DMS79 (cell line): ENCODE measurements at places on chromosomes 5 and 9.

DNA sequence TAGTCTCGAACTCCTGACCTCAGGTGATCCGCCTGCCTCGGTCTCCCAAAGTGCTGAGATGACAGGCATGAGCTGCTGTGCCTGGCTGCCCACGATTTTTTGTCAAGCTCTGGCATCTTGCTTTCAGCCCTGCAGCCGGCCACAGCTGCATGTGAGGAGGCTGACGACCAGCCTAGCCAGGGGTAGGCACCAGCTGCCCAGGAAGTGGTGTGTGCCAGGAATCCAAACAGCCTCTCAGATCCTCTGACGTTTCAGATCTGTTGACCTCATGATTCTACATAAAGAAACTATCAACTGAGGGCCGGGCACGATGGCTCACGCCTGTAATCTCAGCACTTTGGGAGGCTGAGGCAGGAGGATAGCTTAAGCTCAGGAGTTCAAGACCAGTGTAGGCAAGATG lies 19.0 kb downstream of the DYNC2I2 start:
- no peak for DNase-seq

GRCh38 chr5:56346741-56347535 lies 113.8 kb upstream of the ANKRD55 start:
- DNase-seq = no peak

DNA sequence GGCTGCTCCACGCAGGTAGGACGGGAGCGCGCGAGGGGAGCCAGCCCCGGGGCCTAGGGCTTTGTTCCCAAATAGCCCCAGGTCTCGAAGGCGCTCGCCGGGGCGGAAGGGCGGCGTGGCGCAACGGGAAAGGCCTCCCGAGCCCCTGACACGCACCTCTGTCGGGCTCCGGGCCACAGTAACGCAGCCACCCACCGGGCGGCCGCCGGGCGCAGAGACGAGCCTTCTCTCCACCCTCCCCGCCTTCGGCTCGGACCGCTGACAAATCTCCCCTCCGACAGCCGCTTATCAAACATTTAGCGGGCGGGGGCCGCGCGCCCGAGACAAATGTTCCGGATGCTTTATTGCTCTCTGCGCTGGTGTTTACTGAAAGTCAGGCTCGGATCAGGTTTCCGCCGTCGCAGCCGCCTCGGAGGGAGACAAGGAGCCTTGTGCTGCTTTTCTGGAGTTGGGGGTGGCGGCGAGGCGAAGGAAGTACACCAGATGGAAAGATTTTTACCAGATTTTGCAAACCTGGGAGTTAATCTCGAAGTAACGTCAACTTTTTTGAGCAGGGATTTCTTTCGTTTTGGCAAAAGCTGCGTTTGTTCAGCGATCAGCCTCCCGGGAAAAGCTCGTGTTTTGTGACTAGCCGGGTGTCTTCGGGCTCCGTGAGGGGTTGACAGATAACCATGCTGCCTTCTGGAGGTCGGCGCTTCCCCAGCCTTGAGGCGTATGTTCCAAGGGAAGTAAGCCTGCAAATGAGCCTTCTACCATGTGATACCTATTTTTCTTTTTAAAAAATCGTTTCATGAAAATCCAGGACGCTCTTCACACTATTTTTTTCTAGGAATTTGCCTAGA lies 950 bp downstream of the RGMB start:
- DNase-seq = no peak

DNA sequence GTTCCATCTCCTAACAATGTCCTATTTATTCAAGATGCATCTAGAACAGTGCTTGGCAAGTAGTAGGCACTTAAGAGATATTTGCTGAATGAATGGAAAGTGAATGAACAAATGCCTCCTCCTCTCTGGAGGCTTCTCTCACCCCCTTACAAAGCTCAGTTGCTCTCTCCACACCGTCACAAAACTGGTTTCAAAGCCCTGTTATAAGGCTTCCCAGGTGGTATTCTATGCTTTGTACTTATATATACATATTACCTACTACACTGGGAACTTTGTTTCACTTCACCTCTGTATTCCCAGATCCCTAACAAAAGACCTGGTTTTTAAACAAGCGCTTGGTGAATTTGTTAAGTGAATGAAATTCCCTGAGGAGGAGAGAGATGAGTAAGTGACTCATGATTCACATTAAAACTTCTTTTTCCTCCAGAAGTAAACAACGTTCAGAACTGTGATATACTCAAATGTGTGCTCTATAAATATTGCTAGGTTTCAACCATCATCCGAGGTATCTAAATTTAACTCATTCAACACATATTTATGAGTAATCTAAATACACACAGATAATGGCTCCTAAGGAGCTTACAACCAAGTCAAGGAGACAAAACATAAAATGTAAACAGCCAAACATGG lies 36.0 kb downstream of the DENND1A start:
- no peak for DNase-seq

- DNase-seq = no peak
These were observed 529.1 kb upstream of the CLINT1 start for GRCh38 chr5:158388021-158388420.

- no peak for DNase-seq
These were observed 173.3 kb downstream of the DENND1A start for GRCh38 chr9:123756484-123757106.

- no peak for DNase-seq
These were observed 31.7 kb upstream of the GNE start for GRCh38 chr9:36289836-36290435.

DNA sequence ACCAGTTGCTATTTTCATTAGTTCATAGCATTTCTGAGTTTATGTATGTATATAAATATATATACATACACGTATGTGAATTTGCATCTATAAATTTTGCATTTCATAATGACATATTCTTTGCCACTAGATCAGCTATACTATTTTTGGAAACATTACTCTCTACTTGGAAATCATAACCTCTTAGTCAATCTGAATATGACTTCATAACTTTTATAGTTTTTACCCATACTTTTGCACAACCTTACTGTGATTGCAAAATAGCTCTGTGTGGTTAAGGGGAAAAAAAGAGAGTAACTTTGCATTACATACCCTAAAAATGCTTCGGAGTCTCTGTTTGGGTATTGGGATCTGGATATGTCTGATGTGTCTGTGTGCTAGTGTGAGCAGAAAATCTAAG lies 44.9 kb upstream of the ADAMTSL1 start:
- DNase-seq = no peak

- no peak for DNase-seq
These were observed 58.3 kb downstream of the JAK2 start for GRCh38 chr9:5043381-5043780.

DNA sequence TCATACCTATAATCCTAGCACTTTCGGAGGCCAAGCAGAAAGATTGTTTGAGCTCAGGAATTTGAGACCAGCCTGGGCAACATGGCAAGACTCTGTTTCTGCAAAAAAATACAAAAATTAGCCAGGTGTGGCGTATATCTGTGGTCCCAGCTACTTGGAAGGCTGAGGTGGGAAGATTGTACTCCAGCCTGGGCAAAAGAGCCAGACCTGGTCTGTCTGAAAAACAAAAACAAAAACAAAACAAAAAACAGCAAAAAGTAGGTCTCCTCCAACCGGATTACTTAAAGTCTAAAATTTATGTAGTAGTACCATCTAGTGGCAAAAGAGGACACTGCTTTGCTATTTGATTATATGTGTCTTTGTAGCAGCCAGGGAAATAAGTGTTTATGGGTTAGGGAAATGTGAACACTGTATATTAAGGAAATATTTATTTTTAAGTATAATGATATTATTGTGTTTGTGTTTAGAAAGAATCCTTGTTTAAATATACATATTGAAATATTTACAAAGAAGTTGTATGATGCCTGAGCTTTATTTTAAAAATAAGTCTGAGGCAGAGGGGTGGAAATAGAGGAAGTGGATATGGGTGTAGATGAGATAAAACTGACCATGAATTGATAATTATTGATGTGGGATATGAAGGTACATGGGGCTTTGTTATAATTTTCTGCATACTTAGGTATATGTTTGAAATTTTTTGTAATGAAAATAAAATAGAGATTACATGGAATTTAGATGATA lies 20.0 kb downstream of the APC start:
- peak; percentile 4 for DNase-seq

GRCh38 chr9:115085773-115086377 lies 32.1 kb downstream of the TNC start:
- DNase-seq = no peak

GRCh38 chr9:12194731-12195130 lies 498.5 kb upstream of the TYRP1 start:
- DNase-seq = no peak
